ENCODE measurements at places on chromosomes 2 and 18.

DNA sequence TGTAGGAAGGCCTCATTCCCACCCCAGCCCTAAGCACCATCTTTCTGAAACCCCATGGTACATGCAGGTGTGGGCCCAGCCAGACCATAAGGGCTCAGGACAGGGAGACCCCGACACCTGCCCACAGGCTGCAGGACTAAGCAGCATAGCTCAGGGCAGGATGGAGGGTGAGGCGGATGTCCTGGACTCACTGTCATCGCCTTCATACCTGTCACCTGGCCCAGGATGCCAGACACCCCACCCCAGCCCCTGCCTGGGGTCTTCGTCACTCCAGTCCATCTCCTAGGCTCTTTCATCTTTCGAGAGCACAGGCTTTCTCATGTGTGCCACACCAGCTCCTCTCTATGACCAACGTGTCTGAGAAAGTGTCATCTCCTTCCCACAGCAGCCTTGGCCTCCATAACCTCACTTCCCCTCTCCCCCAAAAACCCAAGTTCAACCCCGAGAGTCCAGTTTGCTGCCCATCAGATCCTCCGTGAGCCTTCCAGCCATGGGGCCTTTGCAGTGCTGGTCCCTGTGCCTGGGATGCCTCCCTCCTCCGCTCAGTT, 71.5 kb downstream of the EMX1 start:
- DNase-seq, result no peak

- no peak for DNase-seq
Measured at GRCh38 chr2:238141541-238142318, 3.3 kb downstream of the KLHL30 start.

GRCh38 chr18:25181993-25182392, 170.0 kb downstream of the ZNF521 start:
- no peak for DNase-seq

DNA sequence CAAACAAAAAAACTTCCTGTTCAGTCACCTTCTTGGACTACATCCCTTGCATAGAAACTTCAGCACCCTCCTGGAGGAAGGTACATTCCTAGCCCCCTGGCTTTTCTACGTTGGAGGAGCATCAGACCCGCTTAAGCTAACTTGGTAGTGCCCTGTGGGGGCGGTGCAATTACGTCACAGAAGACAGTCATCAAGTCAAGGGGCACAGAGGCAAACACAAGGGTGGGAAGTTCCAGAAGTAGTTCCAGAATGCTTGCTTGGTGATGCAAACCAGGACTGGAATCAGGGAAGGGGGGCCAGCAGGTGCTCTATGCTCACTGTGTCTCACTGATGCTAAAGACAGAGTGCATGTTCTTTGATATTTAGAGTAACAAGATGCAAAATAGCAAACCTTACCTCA, 15.2 kb upstream of the AGFG1 start:
- no peak for DNase-seq

GRCh38 chr2:200335657-200336056, 29.2 kb downstream of the SPATS2L start:
- no peak for DNase-seq

DNA sequence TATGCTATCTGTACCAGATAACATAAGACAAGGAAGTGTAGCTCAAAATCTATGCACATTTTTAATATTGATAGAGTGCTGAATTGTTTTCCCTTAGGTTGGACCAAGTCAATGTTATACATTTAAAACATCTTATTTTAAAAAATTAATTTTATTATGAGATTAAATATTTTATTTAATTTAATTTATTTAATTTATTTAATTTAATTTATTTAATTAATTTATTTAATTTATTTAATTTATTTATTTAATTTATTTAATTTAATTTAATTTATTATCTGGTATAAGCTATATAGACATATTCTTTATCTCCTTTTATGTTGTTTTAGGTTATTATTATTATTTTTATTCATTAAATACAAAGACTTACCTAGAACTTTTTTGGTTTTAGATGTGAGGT, 551.7 kb upstream of the LRRTM1 start:
- no peak for DNase-seq

GRCh38 chr2:145203891-145204290, 684.0 kb upstream of the ZEB2 start:
- no peak for DNase-seq

- DNase-seq, result no peak
Measured at GRCh38 chr18:55228707-55229106, 269.4 kb upstream of the CCDC68 start.

DNA sequence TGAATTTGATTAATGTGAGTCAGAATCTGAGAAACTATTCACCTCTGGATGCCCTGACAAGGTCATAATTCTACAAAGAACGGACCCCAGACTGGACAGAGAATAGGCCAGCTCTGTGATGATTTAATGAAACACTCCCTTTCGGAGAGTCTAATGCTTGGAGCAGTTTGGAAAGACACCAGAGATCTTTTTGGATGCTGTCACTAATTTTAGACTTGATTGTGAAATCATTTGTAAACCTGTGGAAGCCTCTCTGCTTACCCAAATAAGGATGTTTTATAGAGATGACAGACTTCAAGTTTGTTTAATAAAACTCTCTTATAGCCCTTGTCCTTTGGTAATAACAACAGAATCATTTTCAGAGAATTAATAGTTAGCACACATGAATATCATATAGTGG, 83.5 kb downstream of the MYL12B start:
- DNase-seq, result no peak

DNA sequence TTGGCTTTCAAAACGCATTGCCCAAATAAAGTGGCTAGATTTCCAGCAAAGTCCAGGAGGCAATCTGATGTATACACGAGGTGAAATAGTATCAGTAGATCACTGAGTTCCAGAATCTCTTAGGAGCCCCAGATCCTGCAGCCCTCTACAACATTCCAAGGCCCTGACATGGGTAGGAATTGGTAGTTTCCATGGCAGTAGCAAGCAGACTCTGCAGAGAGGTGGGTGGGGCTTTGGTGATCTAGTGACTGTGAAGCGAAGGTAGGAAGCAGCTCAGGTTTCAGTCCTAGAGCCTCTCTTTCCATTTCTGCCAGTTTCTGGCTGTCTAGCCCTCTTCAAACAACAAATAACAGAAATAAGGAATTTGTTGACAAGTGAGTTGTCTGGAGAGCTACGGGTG, 13.8 kb upstream of the SGPP2 start:
- DNase-seq, result no peak

DNA sequence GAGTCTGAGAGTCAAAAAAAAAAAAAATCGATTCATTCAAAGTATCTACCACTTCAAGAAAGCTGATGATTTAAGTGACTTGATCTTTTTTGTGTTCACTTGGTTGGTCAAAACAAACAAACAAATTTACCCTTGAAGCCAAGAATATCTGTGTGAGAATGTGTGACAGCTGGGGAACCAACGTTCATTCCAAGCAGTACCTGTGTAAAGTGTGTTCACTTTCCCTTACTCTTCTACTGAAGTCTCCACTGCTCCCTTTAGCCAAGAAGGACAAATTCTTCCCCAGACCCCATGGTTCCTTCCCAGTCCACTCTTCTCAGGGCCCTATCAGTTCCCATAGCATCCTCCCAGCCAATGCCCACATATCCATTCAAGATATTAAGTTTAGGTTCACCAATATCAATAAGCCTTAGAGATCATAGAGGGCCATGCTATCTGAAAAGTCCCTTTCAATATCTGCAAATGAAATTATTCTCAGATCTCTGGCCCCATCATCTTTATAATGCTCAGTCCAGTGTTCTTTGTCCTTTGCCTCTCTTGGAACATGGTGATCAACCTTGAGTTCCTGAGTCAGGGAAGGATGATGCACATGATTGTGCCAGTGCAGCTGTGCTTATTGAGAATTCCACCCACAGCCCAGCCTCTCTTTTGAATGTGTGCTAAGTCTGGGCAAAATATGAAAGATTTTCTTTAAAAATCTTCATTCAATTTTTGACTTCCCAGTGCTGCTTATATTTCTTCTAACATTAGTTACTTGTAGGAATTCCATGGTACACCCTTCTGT, 82.8 kb upstream of the DTNA start:
- no peak for DNase-seq

DNA sequence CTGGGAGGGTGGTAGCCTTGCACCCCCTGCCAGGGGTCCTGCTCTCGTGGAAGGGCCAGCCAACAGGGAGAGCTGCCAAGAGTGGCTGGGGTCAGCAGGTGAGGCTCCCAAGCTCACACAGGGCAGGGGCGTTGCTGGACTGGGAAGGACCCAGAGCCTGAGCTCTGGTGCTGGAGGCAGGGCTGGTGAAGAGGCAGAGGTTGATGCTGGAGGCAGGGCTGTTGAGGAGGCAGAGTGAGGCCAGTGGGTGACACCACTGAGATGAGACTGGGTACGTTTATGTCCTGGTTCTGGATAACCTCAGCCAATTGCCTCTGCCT, 7.0 kb downstream of the ADRA2B start:
- DNase-seq, result no peak

DNA sequence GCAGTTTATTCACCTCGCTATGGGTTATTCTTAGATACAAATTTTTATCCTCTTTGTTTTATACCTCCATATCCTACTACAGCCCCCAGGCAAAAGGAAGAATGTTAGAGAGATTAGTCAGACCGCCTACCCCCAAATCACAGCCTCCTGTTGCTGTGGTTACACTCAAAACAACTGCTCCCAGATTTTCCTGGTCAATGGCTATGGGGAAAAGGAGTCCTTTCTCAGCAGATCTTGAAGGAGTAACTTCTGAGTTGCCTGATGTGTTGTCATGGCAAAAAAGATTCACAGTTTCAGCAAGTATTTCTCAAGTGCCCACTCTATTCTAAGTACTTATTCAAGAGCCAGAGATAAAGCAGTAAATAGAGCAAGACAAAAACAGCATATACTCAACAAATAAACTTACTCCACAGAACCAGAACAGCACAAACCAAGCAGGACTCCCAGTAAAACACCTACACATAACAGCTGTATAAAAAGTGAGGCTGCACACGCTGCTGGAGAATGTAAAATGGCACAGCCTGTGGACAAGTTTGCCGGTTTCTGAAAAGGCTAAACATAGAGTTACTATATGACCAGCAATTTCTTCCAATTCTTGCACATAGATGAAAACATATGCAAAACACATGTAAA, 104.8 kb downstream of the NOL10 start:
- no peak for DNase-seq

DNA sequence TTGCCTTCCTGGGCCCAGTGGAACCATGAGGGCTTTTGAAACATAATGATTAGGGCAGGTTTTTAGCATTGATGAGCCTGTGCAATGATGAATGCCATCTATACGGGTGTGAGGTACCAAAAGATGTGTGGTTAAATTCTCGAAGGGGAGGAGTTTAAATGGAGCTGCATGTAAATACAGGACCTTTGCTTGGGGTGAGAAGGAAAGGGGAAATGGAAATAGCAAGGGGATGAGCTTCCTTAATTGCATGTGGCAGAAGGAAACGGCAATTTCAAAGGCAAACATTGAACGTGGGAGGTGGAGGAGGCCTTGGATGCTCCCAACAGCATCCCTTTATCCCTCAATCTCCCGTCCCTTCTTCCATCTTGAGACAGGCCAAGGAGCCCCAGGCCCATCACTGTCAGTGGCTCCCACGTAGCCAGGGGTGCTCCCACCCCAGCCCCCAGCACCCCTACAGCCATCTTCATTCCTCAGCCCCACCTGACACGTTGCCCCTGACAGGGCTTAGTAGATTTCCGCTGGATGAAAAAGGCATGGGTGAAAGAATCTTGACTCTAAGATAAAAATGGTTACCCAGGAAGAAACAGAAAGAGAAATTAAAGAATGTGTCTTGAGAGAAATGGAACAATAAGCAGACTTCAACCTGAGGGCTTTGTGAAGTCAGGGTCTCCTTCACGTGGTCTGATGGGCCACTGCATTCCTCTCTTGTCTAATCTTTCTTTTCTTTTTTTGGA, 32.5 kb downstream of the INPP5D start:
- DNase-seq, result no peak

DNA sequence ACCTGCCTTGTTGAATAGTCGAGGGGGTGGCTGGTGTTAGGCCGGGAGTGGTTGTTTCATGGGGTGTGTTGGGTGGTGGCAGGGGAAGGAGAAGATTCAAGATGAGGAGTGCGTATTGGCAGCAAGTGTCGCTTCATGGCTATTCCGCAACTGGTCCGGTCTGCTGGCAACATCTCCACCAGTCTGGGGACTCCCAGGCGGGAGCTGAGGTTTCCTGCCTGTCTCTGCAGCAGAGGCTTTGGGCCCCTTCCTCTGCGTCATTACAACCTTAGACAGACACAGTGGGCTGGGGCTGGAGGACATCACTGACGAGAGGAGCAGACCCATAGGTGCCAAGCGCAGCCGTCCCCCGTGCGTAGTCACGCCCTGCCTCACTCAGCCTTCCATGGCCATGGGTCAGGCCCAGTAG, 64.0 kb upstream of the MCFD2 start:
- DNase-seq, result no peak

DNA sequence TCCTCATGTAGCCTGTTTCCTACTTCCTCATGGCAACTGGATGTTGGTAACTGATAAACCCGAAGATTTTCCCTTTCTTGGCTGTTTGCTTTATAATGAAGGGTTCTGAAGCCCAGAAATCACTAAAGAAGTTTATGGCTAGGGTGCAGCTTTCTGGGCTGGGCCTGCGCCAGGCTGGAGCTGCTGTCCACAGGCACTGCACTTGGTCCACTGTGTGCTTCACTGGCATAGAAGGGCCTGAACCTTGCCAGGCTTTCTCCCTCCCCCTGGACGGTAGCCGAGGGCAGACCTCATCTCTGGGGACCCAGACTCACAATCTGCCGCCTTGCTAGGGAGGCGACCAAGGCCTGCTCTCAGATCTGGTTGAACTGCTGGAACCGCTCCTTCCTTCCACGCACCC, 133.3 kb upstream of the SPRED2 start:
- no peak for DNase-seq

GRCh38 chr2:3597567-3597966, 2.7 kb downstream of the COLEC11 start:
- DNase-seq, result no peak

- no peak for DNase-seq
Measured at GRCh38 chr2:207503234-207503633, 26.5 kb upstream of the CREB1 start.

GRCh38 chr2:15730545-15731212, 139.0 kb downstream of the DDX1 start:
- DNase-seq, result no peak

All from stimulated activated CD4-positive, alpha-beta T cell treated with anti-CD3 and anti-CD28 coated beads, Interleukin-4, amount 100 ng/mL, for 4 hours (primary cell).